ENCODE measurements at places on chromosomes 5 and 9.

DNA sequence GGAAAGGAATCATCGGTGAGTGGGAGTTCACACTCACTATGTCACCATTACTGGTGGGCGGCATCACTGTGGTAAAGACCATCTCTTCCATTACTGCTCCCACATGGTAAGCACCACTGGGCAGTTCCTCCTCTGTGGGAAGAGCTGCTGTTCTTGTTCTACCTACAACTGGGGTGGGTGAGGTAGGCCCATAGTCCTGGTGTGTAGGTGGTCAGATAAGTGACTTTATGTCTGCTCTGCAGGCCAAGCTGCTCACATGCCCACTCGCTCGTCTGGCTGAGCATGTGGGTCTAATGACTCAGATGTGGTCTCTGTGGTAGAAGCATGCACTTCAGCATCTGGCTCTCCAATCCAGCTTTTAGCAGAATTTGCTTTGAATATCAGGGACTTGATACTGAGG is 82.9 kb downstream of the TMEM215 start:
- DNase-seq = no peak

- no peak for DNase-seq
Observed at GRCh38 chr5:72530196-72530595, 23.0 kb upstream of the ZNF366 start.

DNA sequence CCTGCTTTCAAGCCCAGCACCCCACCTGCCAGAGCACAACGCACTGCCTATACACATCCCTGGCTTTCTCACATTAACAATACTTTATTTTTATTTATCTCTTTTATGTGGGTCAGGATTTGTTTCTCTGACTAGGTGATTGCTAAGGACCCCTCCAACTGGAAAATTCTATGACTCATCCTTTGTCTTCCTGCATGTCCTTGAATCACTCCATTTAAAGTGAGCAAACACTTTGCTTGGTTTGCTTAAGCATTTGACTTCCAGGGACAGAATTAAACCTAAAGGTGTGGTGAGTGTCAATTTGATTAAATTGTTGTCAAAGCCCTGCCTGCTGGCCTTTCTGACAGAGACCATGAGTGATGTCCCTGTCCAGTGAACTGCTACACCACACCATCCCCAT is 536.5 kb upstream of the BRINP1 start:
- no peak for DNase-seq

DNA sequence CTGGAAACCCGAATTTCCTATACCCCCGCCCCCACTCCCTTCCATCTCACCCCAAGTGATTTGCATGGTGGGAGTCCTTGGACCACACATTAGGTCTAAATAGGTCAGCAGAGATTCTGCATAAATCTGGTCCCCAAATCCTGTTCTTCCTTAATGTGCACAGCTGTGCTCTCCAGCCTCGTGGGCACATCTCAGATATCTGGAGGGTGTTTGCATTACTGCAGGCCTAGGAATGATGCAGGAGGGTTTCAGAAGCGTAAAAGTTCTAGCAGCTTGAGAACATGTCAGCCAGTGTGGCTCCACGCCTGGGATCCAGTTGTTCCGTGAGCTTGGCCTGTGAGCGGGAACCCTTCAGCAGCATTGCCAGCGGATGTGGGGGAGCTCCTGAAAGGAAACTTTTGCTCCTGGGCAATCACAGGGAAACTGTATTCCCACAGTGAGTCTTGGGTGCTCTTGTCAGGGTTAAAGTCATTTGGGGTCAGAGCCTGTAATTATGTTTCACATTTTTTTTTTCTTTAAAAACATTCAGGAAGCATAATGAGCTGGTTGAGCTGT is 12.9 kb downstream of the ARHGAP26 start:
- no peak for DNase-seq

DNA sequence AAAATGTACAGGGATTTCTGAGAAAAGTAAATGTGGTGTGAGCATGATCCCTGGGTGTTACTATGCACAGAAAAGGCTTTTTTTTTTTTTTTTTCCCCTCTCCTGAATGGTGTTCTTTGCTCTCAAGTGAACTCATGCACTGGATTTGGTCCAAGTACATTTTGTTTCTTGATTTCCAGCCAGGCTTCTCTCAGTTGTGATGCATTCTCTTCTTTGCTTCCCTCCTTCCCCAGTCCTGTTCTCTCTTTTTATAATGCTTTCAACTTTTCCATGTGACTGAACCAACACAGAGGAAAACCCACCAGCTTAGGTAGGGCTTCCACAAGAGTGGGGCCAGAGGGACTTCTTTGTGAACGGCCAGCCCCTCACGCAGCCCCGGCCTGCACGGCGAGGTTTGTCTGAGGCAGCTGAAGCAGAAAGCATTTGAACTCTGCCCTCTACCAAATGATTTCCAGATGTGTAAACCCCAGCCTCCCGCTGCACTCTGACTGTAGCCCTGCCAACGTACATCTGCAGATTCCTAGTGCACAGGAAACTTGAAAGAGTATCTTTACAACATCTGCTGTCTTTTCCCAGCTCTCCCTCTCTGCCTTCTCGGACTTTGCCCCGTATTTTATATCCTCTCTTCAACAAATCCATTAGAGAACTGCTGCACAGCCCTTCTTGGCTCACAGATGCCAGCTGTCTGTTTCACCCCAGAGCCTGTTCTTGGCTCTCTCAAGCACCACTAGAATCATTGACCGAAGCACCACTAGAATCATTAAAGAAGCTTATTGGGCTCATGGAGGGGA is 71.8 kb upstream of the CD180 start:
- DNase-seq = peak; percentile 89

GRCh38 chr5:32760091-32760509 is 49.0 kb downstream of the NPR3 start:
- peak; percentile 93 for DNase-seq

All from fibroblast of skin of back (primary cell).